ENCODE measurements at places on chromosomes 7 and 10.
A peak's percentile ranks its signal among the peaks of the same experiment; 100 is the strongest.

DNA sequence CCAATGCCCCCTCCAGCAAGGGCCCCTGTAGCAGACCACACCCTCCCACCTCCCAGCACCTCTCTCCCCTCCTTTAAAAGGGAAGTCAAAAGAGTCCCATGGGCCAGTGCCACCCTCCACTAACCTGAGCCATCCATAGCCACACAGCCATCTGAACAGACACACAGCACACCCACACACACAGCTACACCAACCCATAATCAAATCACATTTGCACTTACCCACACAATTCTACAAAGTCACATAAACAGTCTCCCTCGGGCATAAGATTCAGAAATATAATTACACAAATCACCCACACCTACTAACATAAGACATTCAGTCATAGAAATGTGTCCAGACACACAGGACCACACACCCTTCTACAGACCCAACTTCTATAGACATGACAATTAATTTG lies 96.3 kb downstream of the HIF1AN start:
- no peak for DNase-seq

DNA sequence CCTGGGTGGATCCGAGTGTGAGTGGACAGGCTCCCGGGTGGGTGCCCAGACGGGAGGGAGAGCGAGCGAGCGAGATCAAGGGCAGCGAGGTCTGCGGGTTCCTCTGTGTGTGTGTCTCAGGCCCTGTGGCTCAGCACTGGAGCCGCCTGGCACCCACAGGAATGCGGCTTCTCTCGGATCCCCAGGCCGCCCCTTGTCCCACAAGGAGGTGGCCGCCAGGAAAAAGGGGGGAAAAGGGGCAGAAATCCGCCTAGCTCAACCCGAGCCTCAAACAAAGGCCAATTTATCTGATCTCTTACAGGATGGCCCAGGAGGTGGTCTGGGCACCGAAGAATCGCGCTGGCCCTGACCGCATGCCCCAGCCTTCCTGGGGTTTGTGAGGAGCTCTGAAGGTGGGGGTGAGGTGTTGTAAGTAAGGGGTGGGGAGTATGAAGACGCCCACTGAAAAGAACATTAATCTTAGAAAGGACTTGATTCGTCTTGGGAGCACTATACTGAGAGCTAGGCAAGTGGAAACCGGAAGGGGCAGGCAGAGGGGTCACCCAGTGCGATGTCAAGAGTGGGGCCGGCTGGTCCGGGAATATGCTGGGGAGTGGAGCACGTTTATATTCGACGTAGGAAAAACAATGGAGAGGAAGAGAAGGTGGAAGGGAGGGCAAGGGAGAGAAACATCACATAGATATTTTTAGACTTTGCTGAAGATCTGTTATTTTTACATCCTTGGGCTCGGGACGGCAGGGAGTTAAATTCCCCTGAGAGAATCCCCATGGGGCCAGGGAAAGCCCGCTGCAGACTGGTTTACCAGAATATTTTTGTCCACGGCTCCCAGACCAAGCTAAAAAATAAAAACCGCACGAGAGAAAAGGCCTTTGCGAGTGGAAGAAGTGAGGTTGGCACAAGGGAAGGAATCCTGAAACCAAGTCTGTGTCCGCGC lies 7.2 kb downstream of the DLX5 start:
- no peak for DNase-seq

- no peak for DNase-seq
Observed at GRCh38 chr10:1166101-1166827, 110.1 kb downstream of the WDR37 start.

GRCh38 chr7:29977886-29978651 lies 11.5 kb downstream of the SCRN1 start:
- DNase-seq: peak; percentile 20

- DNase-seq: no peak
Observed at GRCh38 chr7:47539398-47540052, 42.4 kb downstream of the TNS3 start.

DNA sequence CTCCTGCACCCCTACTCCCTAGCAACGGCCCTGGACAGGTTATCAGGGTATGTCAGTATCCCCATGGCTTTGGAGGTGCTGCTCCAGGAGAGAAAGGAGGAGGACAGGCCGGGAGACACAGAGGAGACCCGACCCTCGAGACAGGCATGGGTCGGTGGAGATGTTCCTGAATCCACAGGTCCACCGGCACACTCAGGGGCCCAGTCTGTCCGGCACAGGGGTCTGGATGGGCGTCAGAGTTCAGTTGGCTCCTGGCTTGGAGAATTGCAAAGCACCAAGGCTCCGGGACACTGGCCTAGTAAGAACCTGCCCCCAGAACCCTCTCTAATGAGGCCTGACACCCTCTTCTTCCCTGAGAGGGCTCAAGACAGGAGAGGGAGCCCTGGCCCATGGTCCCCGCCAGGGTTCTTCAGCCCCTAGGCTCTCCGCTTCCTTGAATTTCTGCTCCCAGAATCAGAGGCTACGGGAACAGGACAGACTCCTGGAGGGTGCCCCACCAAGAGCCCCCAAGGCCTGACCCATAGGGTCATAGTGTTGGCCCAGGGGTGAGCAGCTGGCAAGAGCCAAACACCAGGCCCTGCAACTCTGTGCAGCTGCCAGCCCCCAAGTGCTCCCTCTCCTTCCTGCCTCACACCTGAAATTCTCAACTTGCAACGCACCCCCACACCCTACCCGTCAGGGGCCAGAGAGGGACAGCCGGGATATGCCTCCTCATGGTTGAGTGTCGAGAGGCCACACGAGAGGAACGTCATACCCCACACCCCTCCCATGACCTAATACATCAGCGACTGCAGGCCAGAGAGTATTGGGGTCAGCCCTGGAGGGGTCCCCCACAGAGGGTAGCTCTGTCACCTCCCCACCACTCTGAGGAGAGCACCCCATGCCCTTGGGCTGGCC lies 5.5 kb upstream of the IRF5 start:
- DNase-seq: no peak

DNA sequence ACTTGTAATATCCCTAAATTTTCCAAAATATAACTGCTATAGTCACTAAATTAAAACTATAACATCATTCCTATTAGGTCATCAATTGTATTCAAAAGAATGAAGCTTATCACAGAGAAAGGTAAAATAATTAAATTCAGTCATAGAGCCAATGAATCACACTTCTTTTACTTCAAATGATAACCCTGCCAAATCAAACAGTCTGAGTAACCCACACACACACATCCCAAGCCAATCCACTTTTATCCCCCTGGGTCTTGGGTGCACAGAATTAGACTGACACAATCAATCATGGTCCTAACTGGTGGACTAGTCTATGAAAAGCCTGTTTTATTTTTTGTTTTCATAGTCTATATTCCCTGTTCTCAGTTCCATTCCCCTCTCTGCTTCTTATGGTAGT lies 25.6 kb downstream of the CTNNA3 start:
- no peak for DNase-seq

Measured in activated CD8-positive, alpha-beta T cell treated with anti-CD3 and anti-CD28 coated beads for 36 hours (primary cell).